ENCODE measurements at places on chromosomes 2 and 18. TPM values are rescaled to one million over a fixed set of nuclear protein-coding genes. Genes with fewer than 3 reads are reported as not detected.

GRCh38 chr2:26013668-26014067, 20.2 kb upstream of the RAB10 start:
- no peak for DNase-seq

- DNase-seq, result no peak
Observed at GRCh38 chr2:68385220-68385906, 20.3 kb downstream of the PLEK start.

SLC19A3 gene
- total RNA-seq, result 1.2 TPM

DNA sequence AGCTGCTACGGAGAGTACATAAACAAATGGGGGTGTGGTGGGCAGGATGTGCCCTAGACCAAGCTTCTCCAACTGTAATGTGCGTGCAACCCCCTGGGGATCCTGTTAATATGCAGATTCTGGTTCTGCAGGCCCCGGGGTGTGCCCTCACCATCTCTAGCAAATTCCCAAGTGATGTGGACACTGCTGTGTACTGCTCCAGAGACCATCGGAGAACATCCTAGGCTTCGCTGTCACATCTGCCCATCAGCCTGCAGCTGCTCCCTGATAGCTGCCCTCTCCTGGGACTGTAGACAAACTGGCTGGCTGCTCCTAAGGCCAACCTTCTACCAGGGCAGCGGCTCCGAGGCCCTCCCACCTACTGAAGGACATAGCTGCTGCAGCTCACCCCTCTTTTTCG, 3.2 kb downstream of the HS1BP3 start:
- no peak for DNase-seq

DNA sequence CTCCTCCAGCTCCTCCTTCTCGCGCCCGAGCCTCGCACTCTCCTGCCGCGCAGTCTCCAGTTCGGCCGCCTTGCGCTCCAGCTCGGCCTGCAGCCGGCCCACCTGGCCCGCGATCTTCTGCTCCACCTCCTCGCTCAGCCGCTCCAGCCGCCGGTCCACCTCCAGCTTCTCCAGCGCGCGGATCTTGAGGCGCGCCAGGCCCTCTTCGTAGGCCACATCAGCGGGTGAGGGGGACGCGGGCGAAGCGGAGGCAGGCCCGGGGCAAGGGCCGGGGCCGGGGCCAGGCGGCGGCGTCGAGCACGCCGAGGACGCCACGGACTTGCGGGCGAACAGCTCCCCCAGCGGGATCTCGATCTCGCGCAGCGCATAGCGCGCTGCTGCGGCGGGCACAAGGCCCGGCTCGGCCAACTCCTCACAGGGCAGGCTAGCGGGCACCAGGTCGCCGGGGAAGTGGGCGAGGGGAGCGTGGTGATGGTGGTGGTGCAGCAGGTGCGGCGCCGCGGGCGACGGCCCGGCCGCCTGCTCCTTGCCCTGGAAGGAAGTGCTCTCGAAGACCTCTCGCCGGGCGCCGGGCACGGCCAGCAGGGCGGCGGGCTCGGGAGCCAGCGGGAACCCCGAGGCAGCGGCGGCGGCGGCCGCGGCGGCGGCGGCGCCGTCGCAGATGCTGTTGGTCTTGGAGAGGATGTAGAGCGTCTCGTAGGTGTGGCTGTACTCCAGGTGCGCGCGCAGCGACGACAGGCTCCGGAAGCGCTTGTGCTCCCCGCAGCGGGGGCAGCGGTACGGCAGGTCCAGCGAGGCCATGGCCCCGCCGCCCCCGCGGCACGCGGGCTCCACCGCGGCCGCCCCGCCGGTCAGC, 15.2 kb downstream of the FBXO41 start:
- no peak for DNase-seq

- no peak for DNase-seq
Observed at GRCh38 chr2:71066856-71067255, 1.6 kb upstream of the NAGK start.

DNA sequence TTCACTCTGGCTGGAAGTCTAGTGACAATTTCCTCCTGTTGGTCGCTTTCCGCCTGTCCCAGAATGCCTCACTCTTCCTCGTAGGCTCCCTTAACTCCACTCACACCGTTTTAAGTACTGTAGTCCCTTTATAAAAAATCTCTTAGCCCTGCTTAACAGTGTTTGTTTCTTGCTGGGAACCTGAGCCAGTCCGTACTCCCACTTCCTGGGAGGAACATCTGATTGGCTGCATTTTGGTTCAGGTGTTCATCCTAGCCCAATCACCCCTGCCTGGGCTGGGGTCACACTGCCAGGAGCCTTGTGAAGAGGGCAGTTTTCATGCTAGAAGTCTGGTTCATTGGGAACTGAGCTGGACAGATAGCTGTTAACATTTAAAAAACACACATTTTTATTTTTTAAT, 25.6 kb upstream of the TOGARAM2 start:
- DNase-seq, result no peak
